ENCODE measurements at places on chromosomes 7 and 10.

- peak; percentile 69 for DNase-seq
Observed at GRCh38 chr10:100736144-100736808, 9.1 kb upstream of the PAX2 start.

GRCh38 chr10:46327685-46328084, 40.9 kb downstream of the ANTXRL start:
- DNase-seq, result no peak

GRCh38 chr10:122658356-122659049, 41.1 kb downstream of the C10orf120 start:
- DNase-seq, result no peak

DNA sequence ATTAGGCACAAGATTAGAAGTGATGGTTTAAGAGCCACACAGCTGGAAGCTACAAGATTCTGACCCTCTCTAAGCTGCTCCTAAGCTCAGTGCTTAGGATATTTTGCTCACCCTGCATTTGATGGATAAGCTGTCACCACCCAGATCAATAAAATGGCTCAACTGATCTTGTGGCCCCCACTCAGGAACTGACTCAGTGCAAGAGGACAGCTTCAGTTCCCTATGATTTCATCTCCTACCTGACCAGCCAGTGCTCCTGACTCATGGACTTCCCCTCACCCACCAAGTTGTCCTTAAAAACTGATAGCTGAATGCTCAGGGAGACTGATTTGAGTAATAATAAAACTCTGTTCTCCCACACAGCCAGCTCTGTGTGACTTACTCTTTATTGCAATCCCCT, 833.8 kb downstream of the GRID1 start:
- DNase-seq, result no peak

DNA sequence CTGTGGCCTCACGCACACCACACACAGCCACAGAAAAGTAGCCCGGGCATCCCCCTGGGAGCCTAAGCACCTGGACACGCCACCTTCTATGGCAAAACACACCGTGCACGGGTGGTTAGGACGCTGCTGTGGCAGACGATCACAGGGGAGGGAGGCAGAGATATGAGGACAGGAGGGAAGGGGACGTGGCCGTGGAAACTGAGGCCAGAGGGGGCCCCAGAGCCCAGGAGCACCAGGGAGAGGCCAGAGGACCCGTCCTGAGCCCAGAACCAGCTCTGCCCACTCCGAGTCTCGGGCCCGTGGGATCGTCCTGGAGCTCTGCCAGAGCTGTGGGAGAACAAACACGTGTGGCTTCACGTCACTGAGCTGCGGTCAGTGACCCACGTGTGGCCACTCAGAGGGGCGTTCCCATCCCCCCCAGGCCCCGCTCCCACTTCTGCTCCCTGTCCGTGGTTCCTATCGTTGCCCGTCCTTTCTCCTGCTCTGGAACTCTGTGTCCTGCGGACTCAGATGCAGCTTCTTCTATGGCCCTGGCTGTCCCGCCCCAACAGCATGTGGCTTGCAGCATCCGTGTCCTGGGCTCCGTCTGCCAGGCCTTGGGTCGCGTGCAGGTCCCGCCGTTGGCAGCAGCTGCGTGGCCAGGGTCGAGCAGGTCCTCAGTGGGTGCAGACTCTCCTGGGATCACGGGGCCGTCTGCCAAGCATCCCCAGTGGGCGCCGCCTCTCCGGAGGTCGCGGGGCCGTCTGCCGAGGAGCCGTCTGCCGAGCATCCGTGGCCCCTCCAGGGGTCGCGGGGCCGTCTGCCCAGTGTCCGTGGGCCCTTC, 31.0 kb downstream of the GET4 start:
- DNase-seq, result no peak

Data from right kidney (tissue), 9 donors.